ELR (cell line): ENCODE measurements at places on chromosomes 3 and 15.

- peak; percentile 78 for DNase-seq
Measured at GRCh38 chr3:128278761-128279600, 125.7 kb downstream of the EEFSEC start.

DNA sequence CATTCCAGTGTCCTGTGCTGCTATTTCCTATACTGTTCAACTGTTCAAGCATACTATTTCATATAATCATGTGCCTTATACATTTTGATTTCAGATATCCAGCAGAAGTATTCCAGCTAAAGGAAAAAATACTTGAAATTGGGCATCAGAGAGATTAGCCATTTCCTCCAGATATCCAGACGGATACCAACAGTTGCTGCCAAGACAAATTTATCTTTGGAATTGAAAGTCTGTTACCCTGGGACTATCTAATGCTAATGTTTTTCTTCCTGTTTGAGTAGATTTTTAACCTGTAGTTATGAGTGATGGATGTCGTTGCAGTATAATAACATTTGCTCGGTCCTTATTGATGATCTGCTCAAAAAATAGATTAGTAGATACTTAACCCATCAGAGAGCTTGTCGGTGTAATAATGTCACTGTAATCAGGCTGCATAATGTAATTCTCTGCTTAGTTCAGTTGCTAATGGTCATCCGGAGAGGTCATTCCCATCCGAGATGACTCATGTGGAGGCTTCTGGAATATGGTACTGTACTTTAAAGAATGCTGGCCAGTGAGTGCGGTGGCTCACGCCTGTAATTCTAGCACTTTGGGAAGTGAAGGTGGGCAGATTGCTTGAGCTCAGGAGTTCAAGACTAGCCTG lies 51.5 kb downstream of the TIMP4 start:
- no peak for DNase-seq

DNA sequence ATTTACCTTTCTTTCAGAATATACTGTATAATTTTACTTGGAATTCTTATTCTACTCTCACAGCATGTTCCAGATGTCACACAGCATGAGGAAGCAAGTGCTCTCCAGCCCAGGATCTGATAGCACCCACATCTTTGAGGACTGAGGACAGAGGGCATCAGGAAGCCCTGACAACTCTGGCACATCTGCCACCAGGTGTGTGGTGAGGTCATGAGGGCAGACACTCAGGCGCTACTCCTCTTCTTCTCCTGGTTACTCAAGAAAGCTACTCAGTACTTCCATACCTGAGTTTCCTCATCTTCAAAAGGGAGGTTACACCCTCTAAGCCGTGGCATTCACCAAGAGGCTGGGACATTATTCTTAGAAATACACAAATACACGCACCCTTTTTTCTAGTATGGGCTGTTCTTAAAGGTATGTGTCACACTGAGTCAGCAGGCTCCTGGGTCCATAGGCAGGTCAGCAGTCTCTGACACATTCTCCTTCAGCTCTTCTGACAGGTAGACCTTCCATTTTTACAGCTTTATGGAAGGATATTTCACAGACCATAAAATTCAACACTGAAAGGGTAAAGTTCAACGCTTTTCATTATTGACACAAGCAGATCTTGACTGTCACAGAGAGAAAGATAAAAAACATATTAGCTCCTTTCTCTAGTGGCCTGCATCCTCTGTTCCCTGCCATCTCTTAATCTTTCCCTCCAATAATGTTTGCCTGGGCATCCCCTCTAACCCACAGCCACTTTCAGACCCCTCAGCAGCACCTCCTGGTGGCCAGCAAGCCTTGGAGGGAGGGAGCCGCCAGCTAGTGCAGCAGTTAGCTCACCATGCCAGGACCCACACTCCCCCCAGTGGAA lies 103.2 kb upstream of the TJP1 start:
- peak; percentile 89 for DNase-seq

- no peak for DNase-seq
Measured at GRCh38 chr3:30156586-30157498, 449.6 kb upstream of the TGFBR2 start.

- DNase-seq: no peak
Measured at GRCh38 chr15:28873006-28873405, 12.8 kb upstream of the APBA2 start.

- no peak for DNase-seq
Measured at GRCh38 chr15:51189669-51190385, 95.1 kb upstream of the TNFAIP8L3 start.

DNA sequence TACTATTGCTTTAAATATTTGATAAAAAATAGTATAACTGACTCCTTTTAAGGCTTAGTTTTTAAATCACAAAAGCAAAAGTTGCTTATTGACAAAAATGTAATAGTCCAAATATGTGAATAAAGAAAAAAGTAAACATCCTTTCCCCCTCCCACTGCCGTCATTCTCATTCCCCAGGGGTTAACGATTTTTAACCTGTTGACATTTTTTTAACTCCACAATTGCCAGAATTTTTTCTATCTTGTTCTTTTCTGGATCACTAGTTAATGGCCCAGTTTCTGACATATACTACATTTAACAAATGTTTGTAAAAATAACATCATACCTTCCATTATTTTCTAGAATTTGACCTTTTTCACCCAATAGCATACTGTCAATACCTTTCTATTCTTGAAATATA lies 60.6 kb upstream of the TCF12 start:
- DNase-seq: no peak

- no peak for DNase-seq
Measured at GRCh38 chr15:59437142-59437816, 707 bp upstream of the FAM81A start.

DNA sequence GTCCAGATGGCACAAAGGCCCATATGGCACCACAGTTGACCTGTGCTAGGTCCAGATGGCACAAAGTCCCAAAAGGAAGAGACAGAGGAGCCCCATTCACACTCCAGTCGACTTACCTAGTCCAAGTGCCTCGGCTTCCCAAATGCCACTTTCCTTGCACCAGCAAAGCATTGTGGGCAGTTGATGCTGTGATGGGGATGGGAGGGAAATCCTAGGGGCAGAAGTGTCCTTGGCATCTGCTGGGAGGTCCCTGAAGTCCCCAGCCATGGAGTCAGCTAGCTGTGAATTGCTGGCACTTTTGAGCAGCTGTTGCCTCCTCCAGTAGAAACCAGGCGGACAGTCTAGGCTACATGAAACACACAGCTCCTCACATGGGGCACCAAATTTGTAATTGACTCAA lies 60.3 kb upstream of the SIAH2 start:
- no peak for DNase-seq

DNA sequence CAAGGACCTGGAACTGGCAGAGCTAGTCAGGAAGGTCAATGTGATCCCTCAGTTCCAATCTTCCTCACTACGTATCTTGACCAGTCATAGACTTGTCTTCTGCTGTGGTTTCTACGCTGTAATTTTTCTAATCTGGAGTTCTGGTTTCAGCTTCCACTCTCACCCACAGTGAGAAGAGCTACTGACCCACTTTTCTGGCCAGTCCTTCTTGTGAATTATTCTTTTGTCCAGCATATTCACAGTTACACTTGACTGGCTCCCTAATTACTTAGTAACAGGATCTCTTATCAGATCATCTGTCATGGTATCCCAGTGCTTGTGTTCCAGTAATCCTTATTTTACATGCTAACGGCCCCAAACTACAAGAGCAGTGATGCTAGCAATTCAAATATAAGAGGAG lies 72.4 kb upstream of the MME start:
- DNase-seq: no peak

DNA sequence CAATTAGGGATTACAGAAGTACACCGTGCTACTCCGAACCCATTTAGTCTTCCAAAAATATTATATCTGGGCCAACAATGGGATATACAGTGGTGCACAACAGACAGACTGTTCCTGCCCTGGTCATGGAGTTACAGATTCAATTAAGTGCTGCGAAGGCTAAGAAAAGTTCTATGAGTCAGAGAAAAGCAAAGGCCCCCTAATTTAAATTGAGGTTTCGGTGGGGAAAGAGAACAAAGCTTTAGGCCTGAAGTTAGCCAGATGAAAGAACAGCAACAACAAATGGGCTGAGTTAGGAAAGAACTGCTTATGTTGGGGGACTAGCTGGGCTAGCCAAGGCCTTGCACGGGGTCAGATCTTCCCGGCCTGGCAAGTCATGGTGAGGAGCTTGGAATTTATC lies 131.8 kb downstream of the MDFIC2 start:
- DNase-seq: no peak

- no peak for DNase-seq
Measured at GRCh38 chr15:101045236-101045646, 126.1 kb downstream of the LRRK1 start.

DNA sequence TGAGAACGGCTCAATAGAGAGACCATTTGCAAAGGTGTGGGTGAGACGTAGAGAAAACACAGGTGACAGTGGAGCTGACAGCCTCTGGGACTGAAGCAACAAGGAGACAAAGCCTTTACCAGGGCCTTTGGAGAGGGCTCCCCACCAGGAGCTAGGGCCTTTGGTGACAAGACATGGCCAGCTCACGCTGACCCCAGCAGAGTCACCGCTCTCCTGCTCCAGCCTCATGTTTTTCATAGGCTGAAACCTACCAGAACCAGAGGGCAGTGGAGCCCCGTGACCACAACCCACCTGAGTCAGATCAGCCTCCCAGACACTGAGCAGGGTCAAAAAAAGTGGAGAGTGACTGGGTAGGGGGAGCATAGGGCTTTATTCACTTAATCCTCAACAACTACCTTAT lies 214.7 kb downstream of the SHQ1 start:
- peak; percentile 26 for DNase-seq

GRCh38 chr3:68239542-68239941 lies 585.1 kb upstream of the SUCLG2 start:
- no peak for DNase-seq

GRCh38 chr3:16147220-16147994 lies 27.1 kb upstream of the GALNT15 start:
- DNase-seq: peak; percentile 58

DNA sequence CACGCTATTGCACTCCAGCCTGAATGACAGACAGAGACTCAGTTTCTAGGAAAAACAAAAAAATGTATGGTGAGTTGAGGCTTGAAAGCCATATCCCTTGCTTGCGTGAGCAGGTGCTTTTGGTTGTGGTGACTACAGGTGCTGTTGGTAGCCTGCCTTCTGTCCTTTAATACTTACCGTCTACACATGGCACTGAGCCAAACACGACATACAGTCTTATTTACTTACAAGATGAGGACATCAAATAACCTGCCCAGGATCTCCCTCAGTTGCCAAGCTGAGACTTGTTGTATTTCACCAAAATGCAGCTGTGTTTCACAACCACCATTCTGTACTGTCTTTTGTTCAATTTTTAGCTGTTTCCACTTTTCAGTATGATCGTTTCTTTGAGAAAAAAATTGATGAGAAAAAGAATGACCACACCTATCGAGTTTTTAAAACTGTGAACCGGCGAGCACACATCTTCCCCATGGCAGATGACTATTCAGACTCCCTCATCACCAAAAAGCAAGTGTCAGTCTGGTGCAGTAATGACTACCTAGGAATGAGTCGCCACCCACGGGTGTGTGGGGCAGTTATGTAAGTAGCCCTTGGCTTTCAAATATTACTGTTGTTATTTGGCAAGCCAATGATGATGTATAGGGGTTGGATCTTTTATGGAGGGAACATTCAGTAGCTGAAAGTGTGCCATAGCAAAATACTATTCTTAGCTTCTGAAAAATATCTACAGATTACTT lies 6.5 kb downstream of the ALAS1 start:
- DNase-seq: peak; percentile 37

GRCh38 chr3:158451405-158452055 lies 119.5 kb upstream of the MLF1 start:
- DNase-seq: no peak

- peak; percentile 37 for DNase-seq
Measured at GRCh38 chr3:170997961-170998913, 28.3 kb downstream of the SLC2A2 start.

DNA sequence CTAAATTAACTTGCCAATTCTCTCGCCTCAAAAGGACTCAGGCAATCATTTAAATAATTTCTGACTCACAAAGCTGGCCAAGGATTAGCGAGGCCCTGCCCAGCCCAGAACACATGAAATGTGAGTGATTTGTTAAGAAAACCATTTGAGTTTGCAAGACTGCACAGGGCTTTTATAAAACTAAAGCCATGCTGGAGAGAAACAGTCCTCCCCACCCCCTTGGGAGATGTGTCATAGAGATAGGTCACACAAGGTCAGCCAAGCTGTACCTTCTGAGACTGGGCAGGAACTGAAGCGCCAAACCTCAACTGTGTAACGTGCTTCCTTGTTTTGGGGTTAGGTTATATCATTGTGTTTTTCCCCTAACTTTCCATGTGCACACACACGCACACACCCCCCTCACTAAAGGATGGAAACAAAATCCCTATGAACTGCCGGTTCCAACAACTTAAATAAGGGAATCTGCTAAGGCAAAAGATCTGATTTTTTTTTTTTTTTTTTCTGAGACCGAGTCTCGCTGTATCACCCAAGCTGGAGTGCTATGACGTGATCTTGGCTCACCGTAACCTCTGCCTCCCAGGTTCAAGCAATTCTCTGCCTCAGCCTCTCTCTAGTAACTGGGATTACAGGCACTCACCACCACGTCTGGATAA lies 8.1 kb downstream of the SPATA12 start:
- peak; percentile 79 for DNase-seq

GRCh38 chr3:186746008-186746407 lies 28.8 kb downstream of the KNG1 start:
- peak; percentile 84 for DNase-seq

DNA sequence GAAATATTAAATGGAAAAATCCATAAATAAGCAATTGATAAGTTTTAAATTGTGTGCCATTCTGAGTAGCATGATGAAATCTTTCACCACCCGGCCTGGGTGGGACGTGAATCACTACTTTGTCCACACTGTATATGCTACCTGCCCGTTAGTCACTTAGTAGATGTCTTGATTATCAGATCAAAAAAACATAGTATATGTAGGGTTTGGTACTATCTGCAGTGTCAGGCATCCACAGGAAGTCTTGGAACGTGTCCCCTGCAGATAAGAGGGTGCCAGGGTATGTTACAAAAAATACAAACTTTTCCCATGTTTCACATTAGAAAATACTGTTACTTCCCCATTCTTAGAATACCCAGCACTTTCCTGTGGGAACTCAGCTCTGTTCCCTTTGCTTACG lies 35.2 kb downstream of the FAM81A start:
- no peak for DNase-seq

DNA sequence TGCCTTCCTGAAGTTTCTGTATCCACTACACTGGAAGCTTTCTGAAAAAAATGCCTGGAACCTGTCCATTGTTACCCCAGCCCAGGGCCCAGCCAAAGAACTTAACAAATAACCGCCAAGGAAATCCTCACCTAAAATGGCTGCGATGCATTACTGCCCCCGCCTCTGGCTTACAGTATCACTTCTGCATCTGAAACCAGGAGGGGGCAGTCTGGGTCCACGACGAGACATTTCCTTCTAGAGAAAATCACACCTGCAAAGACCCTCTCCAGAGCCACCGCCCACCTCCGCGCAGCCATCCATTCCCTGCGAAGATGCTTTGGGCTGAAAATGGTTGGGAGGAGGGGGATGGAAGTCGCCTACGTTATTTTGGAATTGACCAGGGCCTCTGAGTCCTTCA lies 22.4 kb upstream of the CELF6 start:
- peak; percentile 39 for DNase-seq
